ENCODE measurements at places on chromosomes 12 and 14. TPM values are rescaled to one million over a fixed set of nuclear protein-coding genes. Genes with fewer than 3 reads are reported as not detected.

DNA sequence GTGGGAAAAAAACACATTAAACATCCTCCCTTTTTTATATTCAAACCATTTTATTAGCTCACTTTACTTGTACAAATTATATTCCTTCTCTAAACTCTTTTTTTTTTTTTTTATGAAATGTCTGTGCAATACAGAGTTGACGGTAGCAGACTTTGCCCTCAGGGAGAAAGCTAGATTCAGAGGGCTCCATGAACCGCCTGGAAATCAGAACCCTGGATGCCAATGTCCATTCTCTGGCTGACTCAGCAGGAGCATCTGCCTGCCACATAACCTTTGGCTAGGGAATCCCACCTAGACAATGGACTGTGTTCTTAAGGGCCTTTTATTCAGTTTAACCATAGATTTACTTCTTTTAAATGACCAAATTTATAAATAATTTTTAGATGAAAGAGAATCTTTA, 467.0 kb downstream of the MDGA2 start:
- no peaks in the 10 kb centered on the region for H3K27me3 ChIP-seq
- H3K36me3 ChIP-seq, result no peaks in the 10 kb centered on the region
- no peak overlapping the region for H3K4me3 ChIP-seq
- no peaks in the 10 kb centered on the region for H3K4me1 ChIP-seq
- DNase-seq, result no peak
- no peak overlapping the region for H3K27ac ChIP-seq

PRR4 gene
- 3.6 TPM for total RNA-seq

PAX9 gene
- not detected for total RNA-seq

GRCh38 chr12:77678621-77679020, 152.1 kb upstream of the NAV3 start:
- no peak for DNase-seq
- no peaks in the 10 kb centered on the region for H3K27me3 ChIP-seq
- no peaks in the 10 kb centered on the region for H3K4me1 ChIP-seq
- no peak overlapping the region for H3K27ac ChIP-seq
- H3K36me3 ChIP-seq, result no peaks in the 10 kb centered on the region
- no peak overlapping the region for H3K4me3 ChIP-seq

TBC1D30 gene
- 1.1 TPM for total RNA-seq

DNA sequence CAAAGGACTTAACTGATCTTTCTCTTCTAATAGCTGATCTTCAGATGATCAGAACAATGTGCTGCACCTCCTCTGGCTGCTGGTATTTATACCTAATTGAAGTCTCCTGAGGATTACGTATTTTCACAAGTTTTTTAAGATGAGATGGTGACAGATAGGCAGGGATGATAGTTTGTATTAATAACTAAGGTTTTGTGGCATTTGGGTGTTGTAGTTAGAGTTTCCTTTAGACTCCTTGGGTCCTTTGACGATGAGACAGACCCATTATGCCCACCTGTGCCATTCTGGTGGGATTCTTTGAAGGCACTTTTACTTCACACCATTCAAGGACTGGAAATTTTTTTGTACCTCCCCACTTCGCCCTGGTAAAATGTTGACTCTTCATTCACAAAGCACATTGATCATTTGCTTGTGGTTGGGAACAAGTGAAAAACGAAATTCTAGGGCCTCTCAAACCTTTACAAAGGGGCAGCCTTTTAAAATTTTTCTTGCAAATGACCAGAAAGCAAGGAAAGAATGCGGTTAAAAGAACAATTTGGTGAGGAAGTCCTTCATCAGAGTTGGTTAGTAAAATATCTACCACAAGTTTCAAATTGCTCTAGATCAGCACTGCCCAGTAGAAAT, at the start of gene IFNG:
TSS of gene IFNG (minus strand) at position 60 of the 624 bp plus-strand sequence. CDS start 125 bp downstream, outside the sequence.
- peaks cover 42% of the 10 kb centered on the region for H3K36me3 ChIP-seq
- peak within 1 kb of the TSS; percentile 88 for H3K27ac ChIP-seq
- DNase-seq, result peak; percentile 48
- H3K4me1 ChIP-seq, result peaks cover 68% of the 10 kb centered on the region

SCNN1A gene
- total RNA-seq, result 0.05 TPM

DNA sequence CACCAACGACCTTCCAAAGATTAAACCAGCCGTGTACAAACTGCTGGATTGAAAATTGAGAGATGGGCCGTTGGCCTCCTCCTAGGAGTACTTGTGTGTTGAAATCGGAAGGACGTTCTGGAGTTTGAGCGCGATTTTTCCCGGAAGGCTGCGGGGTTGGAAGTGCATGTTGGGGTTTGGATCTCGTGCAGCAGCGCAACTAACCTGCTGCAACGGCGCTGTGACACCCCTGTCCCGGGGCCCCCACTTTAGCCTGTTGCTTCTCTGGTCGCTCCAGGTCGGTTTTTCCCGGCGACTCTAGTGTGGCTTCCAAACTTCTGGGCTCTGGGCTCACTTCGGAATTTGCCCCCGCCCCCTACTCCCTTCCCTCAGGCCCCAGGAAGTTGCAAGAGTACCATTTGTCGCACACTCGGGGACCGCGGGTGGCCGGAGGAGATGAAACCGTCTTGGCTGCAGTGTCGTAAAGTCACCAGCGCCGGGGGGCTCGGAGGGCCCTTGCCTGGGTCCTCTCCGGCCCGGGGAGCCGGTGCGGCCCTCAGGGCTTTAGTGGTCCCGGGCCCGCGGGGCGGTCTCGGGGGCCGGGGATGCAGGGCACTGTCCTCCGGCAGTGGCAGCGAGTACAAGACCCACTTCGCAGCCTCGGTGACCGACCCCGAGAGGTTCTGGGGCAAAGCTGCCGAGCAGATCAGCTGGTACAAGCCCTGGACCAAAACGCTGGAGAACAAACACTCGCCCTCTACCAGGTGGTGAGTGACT, at the start of gene ACSS3:
TSS of gene ACSS3 (plus strand) at position 394 of the 756 bp plus-strand sequence. CDS start at position 436, 42 bp downstream.
- no peak within 1 kb of the TSS for H3K27ac ChIP-seq
- DNase-seq, result no peak
- H3K36me3 ChIP-seq, result no peaks in the 10 kb centered on the region
- H3K4me3 ChIP-seq, result no peak within 1 kb of the TSS
- H3K27me3 ChIP-seq, result peaks cover 11% of the 10 kb centered on the region
- H3K4me1 ChIP-seq, result no peaks in the 10 kb centered on the region

E2F7 gene
- 16.9 TPM for total RNA-seq
